ENCODE measurements at places on chromosomes 3 and 15.

DNA sequence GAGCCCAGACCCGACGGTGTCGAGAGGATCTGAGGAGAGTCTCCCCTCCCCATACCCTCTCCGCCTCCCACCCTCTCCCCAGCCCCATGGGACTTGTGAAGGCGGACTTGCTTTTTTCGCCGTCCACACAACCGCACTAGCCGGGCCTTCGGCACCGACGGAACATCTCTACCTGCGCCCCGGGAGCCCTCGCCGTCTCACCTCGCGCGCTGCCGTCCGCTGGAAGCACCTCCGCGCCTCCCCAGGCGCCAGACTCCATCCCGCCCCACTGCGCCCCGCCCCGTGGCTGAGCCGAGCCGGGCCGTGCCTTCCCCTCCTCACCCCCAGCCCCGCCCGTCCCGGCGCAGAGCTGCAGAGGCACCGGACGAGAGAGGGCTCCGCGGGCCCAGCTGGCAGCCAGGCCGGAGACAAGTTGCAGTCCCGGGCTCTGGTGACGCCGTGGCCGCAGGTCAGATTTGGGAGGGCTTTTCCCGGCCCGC, at the start of the genes DUOX1 and DUOXA1:
DUOX1 (plus strand) TSS at position 344 of the 479 bp plus-strand sequence. CDS start 1,973 bp downstream, outside the sequence.
DUOXA1 (minus strand) TSS at position 229 of the 479 bp plus-strand sequence. CDS start 6,865 bp downstream, outside the sequence.
- DNase-seq = no peak

DNA sequence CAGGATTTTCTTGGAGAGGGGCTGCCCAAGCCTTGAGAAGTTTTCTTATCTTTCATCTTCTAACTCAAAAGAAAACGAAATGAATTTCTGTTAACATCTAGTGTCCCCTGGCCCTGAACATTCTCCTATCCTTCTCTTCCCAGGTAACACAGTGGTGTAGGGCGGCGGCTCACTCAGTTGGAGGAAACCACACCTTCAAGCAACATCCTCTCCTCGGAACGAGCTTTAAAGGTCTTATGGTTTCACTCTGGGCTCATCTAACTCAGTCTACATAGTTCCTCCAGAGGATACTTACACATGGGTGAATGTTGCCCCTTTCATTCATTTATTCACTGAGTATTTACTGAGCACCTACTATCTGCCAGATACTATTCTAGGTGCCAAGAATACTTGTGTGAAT, 31.0 kb upstream of the KLHL6 start:
- DNase-seq = no peak

- DNase-seq = no peak
These were observed 230.4 kb upstream of the CHRM5 start for GRCh38 chr15:33737687-33738601.

DNA sequence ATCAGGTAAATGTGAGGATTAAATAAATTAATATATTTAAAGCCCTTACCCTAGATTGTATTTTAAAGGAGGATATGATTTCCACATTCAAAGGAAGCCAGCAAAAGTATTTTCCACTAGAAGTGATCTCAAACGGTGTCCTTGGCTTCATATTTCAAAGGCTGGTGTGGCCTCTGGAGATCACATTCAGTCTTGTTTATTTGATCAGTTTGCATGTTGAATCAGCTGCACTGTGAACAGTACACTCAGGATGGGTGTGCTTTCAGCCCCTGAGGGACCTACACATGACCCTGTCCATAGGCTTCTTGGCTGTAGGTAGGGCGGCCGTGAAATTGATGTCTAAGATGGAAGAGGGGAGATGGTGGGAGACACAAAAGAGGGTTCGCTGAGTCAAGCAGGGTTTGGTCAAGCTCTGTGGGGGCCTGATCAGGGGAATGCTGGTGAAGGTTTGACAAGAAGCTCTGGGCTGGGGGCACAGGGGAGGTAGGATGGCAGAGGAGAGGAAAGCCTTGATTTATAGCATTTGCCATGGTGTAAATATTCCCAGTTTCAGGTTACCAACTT, 21.9 kb downstream of the CYP8B1 start:
- no peak for DNase-seq

DNA sequence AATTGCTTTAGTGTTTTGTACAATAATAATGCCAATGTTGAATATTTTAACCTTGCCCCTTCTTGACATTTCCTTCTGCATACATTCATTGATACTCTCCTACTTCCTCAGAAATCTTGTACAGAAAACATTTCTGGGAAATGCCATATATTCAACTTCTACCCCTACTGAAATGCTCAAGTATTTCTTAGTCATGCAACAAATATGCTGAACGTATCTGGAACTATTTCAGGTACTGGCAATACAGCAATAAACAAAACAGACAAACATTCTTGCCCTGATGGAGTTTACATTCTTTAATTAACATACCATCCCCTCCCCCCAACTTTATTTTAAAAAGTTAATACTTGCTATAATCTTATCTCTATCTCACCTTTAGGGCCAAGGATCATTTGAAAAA, 147.2 kb downstream of the STAG1 start:
- DNase-seq = no peak

- no peak for DNase-seq
These were observed 409.6 kb upstream of the KCNMB2 start for GRCh38 chr3:178126686-178127085.

GRCh38 chr3:15512166-15512565, 9.3 kb downstream of the COLQ start:
- no peak for DNase-seq

- DNase-seq = no peak
These were observed 125.1 kb upstream of the ZBTB20 start for GRCh38 chr3:115272036-115272824.

GRCh38 chr3:161700998-161701397, 204.4 kb downstream of the OTOL1 start:
- no peak for DNase-seq

- no peak for DNase-seq
These were observed 13.7 kb downstream of the MAP2K1 start for GRCh38 chr15:66400351-66400774.

GRCh38 chr3:135007607-135008006, 212.5 kb downstream of the EPHB1 start:
- DNase-seq = no peak

DNA sequence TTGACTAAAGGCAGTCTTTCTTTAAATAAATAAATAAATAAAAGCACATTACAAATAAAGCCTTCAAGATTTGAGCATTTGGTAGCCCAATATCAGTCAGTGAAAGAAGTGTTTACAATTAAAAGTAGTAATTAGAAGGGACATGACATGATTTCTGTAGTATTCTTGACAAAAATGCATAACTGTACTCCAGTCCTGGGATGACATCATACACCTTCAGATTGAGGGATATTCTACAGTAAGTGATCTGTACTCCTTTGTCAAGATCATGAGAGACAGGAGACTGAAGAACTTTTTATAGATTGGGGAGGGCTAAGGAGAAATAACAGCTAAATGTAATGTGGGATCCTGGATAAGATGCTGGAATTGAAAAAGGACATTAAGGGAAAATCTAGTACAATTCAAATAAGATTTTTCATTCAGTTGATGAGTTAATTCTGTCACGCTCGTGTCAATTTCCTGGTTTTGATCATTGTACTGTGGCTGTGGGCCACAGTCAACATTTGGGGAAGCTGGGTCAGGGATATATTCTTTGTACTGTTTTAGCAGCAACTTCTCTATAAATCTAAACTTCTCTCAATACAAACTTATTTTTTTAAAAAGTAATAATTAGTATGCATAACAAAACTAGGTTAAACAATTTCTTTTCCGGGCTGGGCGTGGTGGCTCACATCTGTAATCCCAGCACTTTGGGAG, 314.8 kb downstream of the PTPRG start:
- no peak for DNase-seq

- DNase-seq = no peak
These were observed 232.6 kb downstream of the GAP43 start for GRCh38 chr3:115855911-115856310.

DNA sequence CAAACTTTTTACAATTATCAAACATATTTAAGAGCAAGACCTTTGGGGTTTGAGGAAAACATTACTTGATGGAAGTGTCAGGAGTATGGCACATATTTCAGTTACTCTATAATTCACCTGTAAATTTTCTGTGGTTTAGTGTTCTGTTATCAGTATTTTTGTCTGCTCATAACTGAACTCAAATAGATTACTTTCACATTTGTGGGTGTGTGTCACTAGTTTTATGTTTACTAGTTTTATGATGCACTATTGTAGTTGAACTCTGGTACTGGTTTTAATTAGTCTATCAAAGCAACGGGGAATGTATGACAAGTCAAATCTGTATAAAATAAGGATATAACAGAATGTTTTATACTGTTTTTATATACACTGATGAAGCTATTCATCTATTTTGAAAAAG, 27.2 kb downstream of the OXSM start:
- no peak for DNase-seq

DNA sequence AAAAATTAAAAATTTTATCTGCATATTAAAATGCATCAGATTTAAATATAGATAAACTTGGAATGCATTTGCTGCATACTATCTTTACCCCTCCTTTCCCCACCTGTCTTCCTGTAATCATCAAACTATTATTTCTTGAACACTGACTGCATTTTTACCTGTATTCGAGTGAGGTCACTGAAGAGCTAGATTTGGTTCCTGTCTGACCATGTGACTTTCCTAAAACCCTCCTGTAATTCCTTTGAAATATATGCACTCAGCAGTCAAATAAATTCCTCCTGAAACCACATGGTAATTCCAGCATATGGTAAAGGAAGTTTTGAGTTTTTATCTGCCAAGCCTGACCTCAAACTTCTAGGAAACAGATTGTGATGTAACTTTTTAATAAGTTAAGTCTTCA, 445.6 kb upstream of the FRG2C start:
- no peak for DNase-seq

- no peak for DNase-seq
These were observed 700.5 kb upstream of the NAALADL2 start for GRCh38 chr3:174158674-174159073.

GRCh38 chr3:48681541-48681880, 4.2 kb downstream of the NCKIPSD start:
- DNase-seq = no peak

GRCh38 chr15:81294516-81294880, 29.4 kb downstream of the STARD5 start:
- DNase-seq = no peak

DNA sequence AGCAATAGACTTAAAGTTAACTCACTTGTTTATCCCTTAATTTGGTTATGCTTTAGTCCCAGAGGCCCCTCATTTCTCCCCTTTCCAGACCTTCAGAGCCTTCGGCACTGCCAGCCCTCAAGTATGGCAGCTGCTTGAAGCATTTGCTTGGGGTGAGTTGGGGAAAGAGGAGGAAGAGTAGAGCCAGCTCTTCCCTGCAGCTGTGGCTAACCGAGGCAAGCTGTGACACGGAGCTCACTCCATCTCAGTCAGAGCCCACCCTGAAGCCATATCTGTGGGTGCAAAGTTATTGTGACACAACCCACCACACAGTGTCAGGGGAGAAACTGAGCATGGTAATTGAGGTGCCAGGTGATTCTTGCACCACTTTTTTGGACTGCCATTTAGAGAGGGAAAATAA, 66.1 kb downstream of the FILIP1L start:
- no peak for DNase-seq

GRCh38 chr3:139310474-139310933, 33.3 kb upstream of the MRPS22 start:
- DNase-seq = no peak

GRCh38 chr3:32432045-32432710, 40.5 kb downstream of the CMTM7 start:
- DNase-seq = no peak

DNA sequence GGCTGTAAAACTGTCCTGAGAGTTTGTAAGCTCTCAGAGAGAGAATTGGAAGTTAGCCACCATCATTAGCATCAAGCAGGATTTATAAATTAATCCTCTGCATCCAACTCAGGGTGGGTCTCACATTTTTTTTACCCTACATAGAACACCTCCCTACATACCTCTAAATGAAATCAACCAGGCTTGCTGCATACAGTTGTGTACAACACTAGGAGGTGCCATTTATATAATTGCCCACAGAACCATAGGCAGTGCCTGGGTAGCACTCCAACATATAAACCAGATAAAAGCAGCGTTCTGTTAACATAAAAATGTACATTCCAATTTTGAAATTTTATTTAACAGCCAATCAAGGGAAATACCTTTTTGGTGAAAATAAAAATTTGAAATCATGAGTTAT, 48.2 kb upstream of the SELENOK start:
- no peak for DNase-seq

DNA sequence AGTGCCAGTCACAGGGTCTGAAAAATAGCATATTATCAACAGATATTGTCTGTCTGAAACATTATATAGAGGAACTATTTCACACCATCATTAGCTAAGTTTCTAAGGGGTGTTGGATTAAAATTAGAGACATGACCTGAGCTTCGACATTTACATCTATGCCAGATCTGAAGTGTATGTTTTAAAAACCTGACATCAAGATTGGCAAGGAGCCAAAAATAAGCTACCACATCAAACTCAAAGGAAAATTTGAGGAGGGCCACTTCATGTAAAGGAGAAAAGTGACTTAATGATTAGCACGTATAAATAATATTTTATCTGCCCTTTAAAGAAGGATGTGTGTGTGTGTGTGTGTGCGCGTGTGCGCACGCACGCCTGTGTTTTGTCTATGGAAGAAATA, 752.0 kb upstream of the GRM7 start:
- DNase-seq = no peak

GRCh38 chr3:59878038-59878427, 828.2 kb upstream of the CFAP20DC start:
- DNase-seq = no peak

DNA sequence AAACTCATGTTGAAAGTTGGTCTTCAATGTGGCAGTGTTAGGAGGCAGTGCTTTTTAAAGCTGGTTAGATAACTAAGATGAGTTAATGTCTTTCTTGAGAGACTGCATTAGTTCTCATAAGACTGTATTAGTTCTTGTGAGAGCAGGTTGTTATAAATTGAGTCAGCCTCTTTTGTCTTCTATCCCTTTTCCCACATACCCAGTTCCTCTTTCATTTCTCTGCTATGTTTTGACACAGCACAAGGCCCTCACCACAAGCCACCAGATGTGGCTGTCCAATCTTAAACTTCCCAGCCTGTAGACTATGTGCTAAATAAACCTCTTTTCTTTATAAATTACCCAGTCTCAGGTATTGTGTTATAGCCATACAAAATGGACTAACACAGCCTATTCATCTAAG, 94.6 kb upstream of the SNTN start:
- no peak for DNase-seq

DNA sequence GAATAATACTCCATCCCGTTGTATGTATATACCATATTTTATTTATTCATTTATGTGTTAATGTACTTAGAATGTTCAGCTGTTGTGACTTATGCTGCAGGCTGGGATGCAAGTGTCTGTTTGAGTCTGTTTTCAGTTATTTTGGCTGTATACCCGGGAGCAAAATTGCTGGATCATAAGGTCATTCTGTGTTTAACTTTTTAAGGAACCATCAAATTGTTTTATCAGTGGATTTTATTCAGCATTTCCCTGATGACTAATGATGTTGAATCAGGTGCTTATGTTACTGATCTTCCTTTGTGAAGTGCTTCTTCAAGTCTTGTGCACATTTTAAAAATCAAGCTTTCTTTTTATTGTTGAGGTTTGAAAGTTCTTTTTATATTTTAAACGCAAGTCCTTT, 118.1 kb downstream of the SLC25A26 start:
- no peak for DNase-seq
